NCI-H1105 (cell line): ENCODE measurements at places on chromosomes 16 and 17.

- no peak for DNase-seq
Measured at GRCh38 chr17:79077587-79077986, 3.0 kb downstream of the ENGASE start.

DNA sequence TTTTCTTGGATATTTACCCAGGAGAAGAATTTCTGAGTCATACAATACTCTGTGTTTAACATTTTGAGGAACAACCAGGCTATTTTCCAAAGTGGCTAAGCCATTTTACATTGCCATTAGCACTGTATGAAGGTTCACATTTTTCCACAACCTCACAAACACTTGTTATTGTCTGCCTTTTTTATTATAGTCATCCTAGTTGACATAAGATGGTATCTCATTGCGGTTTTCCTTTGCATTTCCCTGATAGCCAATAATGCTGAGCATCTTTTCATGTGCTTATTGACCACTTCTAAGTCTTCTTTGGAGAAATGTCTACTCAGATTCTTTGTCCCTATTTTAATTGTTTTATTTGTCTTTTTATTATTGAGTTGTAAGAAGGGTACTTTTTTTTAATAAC, 107.4 kb upstream of the CES5A start:
- DNase-seq: no peak

GRCh38 chr17:33686171-33686570, 393.1 kb upstream of the ASIC2 start:
- no peak for DNase-seq

GRCh38 chr17:72351884-72352346, 231.1 kb downstream of the SOX9 start:
- no peak for DNase-seq

DNA sequence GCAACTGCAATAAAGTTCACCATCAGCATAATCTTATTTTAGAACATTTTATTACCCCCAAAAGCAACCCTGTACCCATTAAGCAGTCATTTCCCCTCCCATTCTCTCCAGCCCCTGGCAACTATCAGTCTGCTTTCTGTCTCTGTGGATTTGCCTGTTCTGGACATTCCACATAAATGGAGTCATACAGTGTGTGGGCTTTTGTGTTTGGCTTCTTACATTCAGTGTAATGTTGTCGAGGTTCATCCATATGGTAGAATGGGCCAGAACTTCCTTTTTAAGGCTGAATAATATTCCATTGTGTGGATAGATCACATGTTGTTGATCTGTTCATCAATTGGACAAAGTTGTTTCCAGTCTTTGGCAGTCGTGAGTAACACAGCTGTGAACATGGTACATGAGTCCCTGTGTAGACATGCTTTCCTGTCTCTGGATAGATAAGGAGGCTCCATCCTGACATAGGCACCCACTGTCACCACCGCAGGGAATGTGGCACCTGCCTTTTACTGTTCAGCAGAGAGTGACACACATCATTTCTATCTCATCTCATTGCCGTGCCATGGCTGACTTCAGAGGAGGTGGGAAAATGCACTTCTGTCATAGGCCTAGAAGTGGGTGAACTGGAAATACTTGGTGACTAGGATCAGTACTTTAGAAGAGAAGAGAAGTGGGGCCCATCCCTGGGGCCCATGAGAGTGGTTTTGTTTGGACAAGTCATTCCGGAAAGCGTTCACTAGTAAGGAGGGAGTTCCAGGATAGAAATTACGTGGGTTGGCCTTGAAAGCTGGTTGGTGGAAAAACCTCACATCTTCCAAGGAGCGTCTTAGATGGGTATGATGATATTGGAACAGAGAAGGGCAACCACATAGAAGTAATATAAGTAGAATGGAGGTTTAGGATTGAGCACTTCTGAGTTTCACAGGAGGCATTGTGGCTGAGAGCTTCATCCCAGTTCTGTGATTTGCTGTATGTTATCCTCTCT, 25.8 kb downstream of the EPN2 start:
- DNase-seq: no peak
